OCI-LY7 (cell line): ENCODE measurements at places on chromosomes 1 and 21.

DNA sequence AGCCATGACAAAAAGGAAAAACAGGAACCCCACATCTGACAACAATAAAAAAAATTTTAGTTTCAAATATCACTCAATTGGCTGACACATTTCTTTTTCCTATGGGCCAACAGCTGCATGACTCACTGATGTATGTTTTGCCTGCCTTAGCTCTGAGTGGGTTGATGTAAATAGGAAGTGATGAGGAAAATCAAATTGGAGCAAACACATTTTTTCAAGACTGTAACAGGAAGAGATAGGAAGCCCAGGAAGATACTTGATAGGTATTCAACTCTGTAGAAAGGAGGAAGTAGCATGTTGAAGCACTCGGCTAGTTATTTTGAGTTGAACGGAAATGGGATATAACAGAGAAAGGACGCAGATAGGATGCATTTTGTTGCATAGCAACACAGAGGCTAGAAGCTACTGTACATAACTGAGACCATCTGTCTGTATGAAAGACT, 168.0 kb upstream of the NR5A2 start:
- DNase-seq = peak; percentile 1

- DNase-seq = no peak
Measured at GRCh38 chr1:209405183-209405814, 178.2 kb upstream of the CAMK1G start.

- DNase-seq = no peak
Measured at GRCh38 chr21:33949516-33950430, 34.2 kb upstream of the ATP5PO start.

DNA sequence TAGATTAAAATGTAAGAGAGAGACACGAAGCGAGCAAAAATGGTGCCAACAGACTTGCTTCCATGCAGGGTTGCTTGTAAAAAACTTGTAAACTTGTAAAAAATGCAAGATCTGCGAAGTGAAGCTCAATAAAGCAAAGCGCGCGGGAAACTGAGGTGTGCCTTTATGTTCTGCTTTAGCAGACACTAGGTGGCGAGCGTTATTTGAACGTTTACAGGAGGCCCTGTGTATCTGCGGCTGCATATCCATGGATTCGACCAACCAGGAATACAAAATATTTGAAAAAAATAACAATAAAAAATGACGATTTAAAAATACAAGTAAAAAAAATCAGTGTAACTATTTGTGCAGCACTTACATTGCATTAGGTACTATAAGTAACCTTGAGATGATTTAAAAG, 1.5 kb downstream of the UBE2G2 start:
- peak; percentile 68 for DNase-seq

GRCh38 chr1:109547463-109548320, 723 bp upstream of the GNAI3 start:
- DNase-seq = peak; percentile 39

DNA sequence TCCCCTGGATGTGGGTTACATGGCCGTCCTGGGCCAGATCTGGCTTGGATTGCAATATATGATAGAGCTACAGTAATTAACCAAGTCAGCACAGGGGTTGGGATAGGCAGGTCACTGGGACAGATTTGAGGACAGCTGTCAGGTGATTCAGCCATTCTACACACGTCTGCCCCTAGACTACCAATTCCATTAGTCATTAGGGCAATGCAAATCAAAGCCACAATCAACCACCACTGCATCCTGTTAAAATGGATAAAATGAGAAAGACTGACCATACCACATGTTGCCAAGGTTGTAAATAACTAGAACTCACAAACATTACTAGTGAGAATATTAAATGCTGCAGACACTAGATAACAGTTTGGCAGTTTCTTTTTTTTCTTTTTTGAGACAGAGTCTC, 16.0 kb downstream of the C21orf58 start:
- no peak for DNase-seq

DNA sequence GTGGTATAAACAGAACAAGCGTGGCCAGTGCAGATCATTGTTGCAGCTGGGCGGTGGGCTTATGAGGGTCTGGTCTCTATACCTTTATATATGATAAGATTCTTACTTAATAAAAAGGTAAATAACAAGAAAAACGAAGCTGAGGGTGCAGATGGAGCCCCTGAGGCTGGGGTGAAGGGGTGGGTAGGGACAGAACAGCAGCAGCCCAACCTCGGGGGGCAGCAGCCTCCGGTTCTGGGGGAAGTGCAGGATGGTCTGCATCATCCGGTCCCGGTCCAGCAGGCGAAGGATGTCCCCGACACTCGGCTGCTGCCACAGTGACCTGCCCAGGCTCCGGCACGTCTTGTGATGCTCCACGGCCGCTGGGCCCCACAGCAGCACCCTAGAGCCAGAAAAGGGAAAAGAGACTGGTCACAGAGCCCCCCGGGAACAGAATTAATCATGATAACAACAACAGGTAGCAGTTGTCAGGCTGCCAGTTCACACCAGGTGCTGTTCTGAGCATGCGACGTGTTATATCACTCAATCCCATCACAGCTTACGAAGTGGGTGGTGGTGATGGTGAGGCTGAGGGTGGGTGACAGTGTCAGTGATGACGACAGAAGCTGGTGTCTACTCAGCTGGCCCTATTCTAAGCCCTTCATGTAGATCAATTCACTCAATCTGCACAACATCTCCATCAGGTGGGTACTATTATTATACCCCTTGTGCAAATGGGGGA, 35.5 kb downstream of the MRAP start:
- no peak for DNase-seq
